ENCODE measurements at places on chromosomes 6 and 20.

- DNase-seq, result no peak
Observed at GRCh38 chr6:18496462-18496861, 109.3 kb downstream of the RNF144B start.

DNA sequence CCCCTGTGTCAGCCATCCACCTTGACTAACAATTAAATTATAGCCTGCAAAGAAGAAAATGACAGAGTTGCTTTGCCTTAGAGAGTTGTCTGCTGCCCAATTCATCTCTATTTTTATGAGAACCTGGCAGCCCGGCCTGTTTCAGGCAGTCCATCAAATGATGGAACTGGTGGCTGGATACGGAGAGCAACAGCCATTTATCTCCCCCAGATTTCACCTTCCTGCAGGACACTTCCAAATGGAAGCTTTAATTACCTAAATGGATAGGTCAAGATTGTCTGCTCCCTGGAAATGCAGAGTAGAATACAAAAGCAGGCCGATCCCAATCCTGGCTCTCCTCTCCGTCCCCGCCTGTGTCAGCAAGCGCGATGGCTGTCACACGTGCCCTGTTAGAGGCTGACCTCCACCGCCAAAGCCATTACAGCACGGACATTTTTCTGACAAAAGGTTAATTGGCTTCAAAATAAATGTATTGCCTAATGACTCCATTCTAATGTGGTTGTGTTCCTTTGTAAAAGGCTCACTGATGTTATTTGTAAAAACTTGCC lies 86.7 kb downstream of the PACRG start:
- no peak for DNase-seq

DNA sequence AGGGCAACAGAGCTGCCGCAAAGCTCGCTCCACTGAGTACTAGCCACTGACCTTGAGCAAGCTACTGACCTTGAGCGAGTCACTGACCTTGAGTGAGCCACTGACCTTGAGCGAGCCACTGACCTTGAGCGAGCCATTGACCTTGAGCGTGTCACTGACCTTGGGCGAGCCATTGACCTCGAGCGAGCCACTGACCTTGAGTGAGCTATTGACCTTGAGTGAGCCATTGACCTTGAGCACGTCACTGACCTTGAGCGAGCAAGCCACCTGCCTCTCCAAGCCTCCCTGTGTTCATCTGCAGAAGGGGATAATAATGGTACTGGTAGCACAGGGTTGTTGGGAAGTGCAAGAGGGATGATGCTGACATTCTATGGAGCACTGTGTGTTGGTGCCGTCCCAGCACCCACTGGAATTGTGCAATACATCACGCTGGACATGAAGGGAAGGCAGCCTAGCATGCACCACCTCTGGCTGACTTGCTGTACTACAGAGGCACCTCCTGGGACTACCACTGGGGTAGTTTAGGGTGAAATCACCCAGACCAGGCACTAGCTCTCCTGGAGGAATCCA lies 60.2 kb downstream of the CTCFL start:
- no peak for DNase-seq

- peak; percentile 36 for DNase-seq
Observed at GRCh38 chr6:138765896-138766655, 7.5 kb upstream of the CCDC28A start.

GRCh38 chr6:89079511-89080234 lies 878 bp upstream of the PNRC1 start:
- DNase-seq, result peak; percentile 86

DNA sequence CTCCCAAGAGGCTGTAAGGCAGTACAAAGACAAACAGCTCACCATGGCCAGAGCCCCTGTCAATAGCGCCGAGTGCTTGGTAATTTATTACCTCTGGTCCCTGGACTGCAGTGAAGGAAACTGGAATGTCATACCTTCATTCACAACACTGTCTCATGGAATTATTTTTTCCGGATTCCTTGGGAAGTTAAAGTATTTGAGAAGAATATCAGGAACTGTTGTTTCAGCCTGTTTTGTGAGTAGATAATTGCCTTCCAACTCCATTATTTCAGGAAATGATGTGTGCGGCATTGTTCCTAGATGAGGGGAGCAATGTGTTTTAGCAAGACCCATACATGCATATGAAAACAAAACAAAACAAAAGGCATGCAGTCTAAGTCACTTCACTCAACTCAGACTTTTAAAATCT lies 64.0 kb downstream of the BLOC1S5 start:
- DNase-seq, result no peak

- no peak for DNase-seq
Observed at GRCh38 chr6:1054653-1055014, 257.3 kb upstream of the FOXQ1 start.

DNA sequence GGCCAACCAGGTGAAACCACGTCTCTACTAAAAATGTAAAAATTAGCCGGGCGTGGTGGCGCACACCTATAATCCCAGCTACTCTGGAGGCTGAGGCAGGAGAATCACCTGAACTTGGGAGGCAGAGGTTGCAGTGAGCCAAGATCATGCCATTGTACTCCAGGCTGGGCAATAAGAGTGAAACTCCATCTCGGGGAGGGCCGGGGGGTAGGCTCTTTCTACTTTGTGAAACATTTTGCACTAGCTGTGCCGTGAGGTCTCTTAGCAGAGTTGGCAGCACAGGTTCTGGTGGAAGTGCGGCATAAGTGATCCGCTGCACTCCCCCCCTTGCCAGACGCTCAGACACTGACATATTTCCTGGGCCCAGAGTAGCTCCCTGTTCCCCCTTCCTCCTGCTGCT lies 24.5 kb downstream of the PSMG4 start:
- no peak for DNase-seq

DNA sequence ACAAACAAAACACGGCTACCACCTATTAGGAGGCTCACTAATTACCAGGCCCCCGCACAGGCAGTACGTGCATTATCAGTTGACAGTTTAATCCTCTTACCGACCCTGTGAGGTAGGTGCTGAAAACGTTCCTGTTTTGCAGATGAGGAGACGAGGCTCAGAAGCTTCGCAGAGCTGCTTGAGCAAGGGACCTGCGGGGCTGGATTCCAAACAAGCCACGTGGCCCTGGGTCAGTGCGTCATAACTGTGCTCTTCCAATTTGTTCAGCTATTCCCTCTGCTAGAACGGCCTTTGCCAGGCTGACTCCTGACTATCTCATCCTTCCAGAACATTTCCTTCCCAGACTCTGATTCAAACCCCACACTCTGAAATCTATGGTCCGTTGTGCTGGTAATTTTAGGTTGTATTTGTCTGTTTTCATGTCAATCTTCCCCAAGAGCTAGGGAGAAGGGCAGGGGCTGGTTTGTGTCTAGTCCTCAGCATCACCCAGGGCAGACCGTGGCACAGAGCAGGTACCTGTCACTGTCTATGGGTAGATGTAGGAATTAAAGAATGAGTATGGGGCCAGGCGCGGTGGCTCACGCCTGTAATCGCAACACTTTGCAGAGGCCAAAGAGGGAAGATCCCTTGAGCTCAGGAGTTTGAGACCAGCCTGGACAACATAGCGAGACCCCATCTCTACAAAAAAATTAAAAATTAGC lies 28.8 kb upstream of the TLDC2 start:
- DNase-seq, result no peak

DNA sequence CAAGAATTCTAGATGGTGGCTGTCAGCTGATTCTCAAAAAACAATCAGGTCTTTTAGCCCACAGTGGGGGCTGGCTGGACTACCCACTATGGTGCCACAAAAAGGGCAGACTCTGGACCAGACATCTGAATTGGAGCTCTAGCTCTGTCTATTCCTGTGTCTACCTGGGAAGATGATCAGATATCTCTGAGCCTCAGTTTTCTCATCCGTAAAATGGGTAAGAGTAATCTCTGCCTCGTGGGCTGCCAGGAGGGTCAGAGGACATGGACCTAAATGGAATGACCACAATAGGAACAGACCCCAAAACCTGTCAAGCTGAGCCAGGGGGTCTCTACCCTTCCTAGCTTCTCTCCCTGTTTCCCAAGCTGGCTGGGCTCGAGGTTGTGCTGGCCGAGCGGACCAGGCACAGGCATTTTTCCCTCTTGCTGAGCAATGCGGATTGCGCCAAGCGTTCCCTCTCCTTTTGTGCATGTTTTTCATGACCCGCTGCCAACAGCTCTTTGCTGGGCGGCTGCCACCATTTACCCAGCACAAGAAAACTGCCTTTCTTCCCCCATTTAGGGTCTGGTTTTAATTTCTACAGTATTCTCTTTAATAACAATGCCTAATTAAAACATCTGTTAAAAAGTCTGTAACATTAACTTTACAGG lies 74.7 kb upstream of the MAFB start:
- DNase-seq, result no peak

DNA sequence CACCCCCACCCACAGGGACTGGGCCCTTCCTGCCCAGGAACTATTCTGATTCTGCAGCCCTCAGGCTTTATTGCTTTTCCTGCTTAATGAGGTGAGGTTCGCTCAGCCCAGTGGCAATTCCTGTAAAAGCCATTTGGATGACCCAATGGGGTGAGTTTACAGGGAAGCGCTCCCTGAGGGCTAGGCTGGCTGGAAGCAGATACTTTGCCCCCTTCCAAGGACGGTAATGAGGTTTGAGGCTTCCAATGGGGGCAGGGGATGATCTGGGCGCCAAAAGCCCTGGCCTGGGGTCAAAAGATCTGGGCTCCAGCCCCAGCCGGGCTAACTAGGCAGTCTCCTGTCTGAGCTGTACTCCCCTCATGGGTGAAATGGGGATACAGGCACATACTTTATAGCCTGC lies 41.8 kb downstream of the RIPOR3 start:
- no peak for DNase-seq

- no peak for DNase-seq
Observed at GRCh38 chr6:10587656-10588406, 66.7 kb downstream of the GCNT2 start.

GRCh38 chr20:10658051-10658823 lies 15.6 kb downstream of the JAG1 start:
- DNase-seq, result no peak

DNA sequence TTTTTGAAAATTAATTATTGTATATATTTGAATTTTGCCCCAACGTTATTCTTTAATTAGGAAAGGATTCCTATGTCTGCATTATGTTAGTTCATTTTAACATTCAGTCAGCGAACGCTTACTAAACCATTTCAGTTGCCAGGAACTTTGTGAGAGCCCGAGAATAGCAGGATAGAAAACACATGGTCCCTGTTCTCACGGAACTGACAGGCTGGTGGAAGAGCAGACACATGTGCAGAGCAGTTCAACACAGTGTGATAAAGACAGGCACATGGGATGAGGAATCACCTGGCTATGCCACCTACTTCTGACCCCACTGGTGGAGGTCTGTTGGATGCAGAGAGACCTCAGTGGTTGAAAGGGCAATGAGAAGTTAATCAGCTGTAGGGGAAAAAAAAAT lies 367.2 kb downstream of the EPM2A start:
- DNase-seq, result no peak

- no peak for DNase-seq
Observed at GRCh38 chr20:34546751-34547181, 11.8 kb upstream of the MAP1LC3A start.

DNA sequence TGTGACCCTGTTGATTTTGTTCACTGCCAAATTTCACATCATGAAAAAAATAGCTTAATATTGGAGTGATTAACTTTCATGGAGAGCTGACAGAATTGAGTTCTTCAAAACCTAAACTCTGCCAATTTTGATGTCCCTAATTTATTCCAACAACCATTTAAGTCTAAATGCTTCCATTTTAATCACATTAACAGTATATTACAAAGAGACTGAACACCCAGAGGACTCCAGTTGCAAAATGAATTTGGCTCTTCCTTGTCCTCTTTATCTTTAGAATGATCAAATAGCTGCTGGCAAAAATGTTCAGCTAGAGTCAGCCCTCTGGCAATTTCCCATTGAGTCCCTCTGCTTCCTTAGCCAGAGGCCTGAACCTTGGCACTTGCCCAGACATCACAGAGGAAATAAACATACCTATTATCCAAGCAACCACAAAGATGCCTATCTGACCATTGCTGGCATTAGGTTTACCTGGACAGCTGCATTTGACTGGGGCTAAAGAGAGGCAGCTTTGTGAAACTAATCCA lies 299.0 kb upstream of the STXBP5 start:
- no peak for DNase-seq

DNA sequence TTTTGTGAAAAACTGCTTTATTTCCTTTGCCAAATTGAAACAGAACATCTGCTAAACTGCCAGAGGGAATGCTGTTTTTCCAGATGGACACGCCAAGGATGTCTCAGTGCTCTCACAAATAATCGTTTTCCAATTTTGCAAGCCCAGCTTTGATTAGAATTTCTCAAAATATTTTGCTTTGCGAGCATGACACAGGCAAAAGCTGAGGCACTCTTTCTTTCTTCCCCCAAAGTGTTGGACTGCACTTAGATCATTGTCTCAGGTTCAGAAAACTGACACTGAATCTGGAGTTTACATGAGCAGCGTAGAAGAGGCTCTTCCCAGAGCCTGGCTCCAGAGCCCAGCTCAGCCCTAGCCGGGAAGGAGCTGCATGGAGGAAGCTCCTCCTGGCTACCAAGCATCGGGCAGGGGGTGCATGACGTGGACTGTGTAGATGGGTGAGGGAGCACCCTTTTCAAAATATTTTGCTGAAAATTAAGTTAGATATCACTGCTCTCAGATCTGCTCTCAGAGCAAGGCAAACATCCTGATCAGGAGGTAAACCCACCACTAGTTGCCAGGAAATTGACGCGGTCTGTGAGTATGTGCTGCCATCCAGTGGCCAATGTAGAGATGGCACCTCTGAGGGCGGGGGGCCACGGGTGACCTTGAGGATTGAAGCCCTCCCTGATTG lies 107.5 kb downstream of the SLC22A3 start:
- peak; percentile 72 for DNase-seq

GRCh38 chr20:23180451-23180921 lies 94.4 kb upstream of the CD93 start:
- no peak for DNase-seq

DNA sequence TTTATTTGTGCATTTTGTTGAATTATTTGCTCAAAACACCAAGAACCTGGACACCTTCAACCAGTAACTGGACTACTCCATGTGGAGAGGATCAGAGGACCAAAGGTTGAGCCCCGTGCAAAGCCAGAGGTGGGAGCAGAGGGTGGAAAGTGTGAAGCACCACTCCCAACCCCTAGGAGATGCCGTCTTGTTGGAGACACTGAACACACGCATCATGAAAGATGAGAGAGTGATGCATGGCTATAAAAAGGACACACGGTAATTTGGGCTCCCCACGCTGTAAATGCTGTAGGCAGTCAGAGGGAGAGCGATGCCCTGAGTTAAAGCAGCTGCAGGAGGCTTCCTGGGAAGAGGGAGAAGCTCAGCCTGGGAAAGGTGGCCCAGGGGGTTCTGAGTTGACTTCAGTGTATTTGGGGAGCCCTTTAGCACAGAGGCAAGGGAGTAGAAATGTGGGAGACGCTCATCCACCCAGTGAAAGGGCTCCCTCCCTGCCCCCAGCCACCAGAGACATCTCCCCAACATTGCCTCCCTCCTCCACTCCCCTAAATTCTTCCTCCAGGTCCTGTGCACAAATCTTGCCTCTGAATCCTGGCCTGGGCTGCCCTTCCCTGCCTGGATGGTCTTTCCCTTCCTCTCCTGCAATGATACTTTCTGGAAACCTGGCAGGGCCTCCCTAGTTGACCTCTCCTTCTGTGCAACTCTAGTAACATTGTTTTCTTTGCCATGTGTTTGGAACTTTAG lies 55.8 kb upstream of the IYD start:
- DNase-seq, result no peak

GRCh38 chr6:148274809-148275208 lies 67.8 kb upstream of the SASH1 start:
- DNase-seq, result no peak
